NCI-H446 treated with DMSO at 0.1 percent for 48 hours (cell line): ENCODE measurements at places on chromosomes 1 and 21.

GRCh38 chr21:18411565-18411964 is 8.0 kb upstream of the TMPRSS15 start:
- no peak for DNase-seq

DNA sequence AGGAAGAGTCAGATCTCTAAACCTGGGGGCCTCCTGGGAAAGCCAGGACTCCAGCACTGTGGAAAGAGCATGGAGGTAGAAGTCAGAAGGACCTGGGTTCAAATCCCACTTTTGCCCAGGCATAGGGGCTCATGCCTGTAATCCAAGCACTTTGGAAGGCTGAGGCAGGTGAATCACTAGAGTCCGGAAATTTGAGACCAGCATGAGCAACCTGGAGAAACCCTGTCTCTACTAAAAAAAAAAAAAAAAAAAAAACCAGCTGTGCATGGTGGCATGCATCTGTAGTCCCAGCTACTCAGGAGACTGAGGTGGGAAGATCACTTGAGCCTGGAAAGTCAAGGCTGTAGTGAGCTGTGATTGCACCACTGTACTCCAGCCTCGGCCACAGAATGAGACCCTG is 31.8 kb downstream of the LDLRAP1 start:
- no peak for DNase-seq

- no peak for DNase-seq
Observed at GRCh38 chr1:196546272-196547111, 61.7 kb downstream of the KCNT2 start.

DNA sequence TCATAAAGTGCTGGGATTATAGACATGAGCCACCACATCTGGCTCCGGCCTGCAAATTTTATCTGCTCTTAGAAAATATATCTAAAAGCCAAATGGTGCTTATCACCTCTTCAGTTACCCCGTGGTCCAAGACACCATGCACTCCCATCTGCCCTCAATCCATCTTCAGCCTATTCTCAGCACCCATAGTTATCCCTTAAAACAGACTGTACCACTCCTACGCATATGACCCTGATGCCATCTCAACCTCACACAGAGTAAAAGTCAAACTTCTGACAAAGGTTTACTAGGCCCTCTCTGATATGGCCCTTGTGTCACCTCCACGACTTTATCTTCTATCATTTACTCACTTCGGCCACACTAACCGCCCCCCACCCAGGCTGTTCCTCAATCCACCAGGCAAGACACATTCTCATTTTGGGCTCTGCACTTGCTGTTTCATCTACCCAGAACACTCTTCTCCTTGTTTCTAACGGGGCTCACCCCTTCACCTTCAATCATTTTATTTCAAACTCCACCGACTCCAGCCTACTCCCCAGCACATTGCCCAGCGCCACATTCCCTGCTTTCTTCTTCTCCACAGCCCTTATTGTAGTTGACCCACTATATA is 33.0 kb downstream of the USP48 start:
- no peak for DNase-seq

GRCh38 chr1:19353596-19353995 is 41.5 kb downstream of the SLC66A1 start:
- DNase-seq = no peak

DNA sequence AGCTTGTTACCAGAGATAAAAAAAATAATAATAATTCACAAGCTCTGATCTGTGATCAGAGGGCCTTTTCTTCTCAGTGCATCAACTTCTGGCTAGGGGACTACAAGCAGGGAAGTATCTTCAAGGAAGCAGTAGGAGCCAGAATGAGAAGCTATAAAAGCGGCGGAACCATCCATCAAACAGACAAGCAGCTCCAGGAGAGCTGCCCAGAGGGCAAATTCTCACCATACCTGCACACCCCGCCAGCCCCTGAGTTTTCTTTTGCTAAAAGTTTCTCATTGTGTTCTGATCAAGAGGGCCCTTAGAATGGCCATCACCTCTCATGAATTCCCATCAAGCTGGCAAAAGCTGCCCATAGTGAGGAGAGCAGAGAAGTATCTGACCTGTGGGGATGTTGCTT is 99.4 kb downstream of the SMYD2 start:
- DNase-seq = no peak

- no peak for DNase-seq
Observed at GRCh38 chr1:116166011-116166571, 54.9 kb downstream of the MAB21L3 start.

- no peak for DNase-seq
Observed at GRCh38 chr1:225777058-225777582, 506 bp upstream of the SRP9 start.

DNA sequence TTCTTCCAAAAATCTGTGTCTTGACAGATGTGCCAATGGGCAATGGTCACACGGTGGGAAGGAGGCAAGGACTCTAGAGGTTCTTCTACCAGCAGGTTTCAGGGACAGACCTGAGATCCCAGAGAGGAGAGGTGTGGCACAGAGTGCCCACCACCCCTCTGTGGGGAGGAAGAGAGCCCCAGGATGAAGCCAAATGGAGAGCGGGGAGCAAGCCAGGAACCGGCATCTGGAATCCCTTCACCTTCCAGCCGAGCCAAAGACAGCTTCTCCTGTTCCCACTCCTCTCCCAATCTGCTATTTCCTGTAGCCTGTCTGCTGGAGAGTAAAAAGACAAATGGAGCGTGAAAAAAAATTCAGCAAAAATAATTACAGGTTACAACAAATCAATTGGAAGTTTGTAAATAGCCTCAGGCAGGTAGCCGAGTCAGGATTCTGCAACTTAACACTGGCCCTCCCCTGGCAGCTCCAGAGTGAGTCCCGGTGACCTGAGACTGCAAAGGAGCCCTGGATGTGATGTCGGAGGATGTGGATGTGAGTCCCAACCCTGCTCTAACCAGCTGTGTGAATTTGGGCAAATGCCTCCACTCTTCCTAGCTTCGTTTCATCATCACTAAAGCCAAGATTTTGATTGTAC is 45.4 kb upstream of the LRRN2 start:
- DNase-seq = peak; percentile 35

DNA sequence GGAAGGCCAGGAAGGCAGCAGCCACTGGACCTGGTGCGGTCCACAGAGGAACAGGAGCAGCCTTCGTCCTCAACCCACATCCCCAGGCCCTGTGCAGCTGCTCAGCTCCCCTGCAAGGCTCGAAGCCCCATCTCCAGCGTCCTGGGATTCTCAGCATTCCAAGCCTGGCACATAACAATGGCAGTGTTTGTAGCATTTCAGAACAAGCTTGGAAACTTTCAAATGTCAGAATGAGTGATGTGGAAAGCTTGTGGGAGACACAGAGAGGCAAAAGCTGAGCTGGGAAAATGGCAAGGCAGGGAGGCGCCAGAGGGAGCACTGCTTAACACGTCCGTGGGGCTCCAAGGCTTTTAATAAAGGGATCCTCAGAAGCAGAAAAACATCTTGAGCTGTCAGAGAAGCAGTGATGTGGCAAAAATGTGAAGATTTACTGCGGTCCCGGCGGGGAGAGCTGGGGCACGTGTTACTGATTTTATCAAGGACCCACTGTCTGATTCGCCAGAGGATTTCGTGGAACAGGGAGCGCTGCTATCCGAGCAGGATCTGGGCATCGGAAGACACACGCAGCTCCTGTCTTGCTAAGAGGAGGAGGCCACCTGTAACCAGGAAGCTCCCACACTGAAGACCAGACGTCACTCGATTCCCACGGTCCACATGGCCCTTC is 38.1 kb downstream of the TOMM20 start:
- DNase-seq = no peak

- no peak for DNase-seq
Observed at GRCh38 chr1:26839339-26839722, 12.8 kb downstream of the ZDHHC18 start.
